Activated T-helper 2 cell treated with anti-CD3 and anti-CD28 coated beads, Interferon-gamma antibody, Interleukin-2, Interleukin-4, amounts not matched to agents 10 μg/mL and 5 μg/mL and 100 μg/mL, durations not matched to agents 14 hours and 24 hours and 36 hours (primary cell): ENCODE measurements at places on chromosomes 11 and 22. TPM values are rescaled to one million over a fixed set of nuclear protein-coding genes. Genes with fewer than 3 reads are reported as not detected.

Gene GTF2H1
- total RNA-seq: 51.4 and 54.3 TPM in 2 replicates

DNA sequence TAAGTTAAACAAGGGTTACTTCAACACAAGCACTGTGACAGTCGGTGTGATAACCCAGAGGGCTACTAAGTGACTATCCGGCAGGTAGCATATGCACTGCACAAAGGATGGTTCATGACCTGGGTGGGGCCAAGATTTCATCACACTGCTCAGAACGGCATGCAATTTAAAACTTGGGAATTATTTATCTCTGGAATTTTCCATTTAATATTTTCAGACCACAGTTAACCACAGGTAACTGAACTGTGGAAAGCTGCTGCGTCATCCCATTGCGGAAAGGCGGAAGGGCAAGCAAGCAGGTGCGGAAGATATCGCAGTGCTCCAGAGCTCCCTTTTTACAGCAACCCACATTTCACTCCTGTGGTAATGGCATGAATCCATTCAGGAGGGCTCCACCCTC, 540.8 kb downstream of the INSC start:
- no peak for DNase-seq
- H3K27ac ChIP-seq: no peak overlapping the region
- H3K36me3 ChIP-seq: no peaks in the 10 kb centered on the region
- peaks cover 19% of the 10 kb centered on the region for H3K27me3 ChIP-seq

Gene SYT7
- total RNA-seq: 0.09 and 0.30 TPM in 2 replicates

DNA sequence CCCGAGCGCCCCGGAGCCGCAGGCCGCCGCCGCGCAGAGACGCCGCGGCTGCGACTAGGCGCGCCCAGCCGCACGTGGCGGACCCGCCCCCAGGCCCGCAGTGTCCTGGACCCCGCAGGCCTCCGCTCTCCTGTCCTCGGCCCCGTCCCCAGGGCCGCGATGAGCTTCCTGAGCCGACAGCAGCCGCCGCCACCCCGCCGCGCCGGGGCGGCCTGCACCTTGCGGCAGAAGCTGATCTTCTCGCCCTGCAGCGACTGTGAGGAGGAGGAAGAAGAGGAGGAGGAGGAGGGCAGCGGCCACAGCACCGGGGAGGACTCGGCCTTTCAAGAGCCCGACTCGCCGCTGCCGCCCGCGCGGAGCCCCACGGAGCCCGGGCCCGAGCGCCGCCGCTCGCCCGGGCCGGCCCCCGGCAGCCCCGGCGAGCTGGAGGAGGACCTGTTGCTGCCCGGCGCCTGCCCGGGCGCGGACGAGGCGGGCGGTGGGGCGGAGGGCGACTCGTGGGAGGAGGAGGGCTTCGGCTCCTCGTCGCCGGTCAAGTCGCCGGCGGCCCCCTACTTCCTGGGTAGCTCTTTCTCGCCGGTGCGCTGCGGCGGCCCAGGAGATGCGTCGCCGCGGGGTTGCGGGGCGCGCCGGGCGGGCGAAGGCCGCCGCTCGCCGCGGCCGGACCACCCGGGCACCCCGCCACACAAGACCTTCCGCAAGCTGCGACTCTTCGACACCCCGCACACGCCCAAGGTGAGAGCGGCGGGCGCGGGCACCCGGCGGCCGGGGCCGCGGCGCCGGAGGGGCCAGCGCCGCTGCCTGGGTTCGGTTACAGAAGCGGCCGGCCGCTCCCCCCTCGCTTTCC, 528 bp downstream of the WEE1 start:
- peak overlapping the region; percentile 89 for H3K27ac ChIP-seq
- peaks cover 41% of the 10 kb centered on the region for H3K36me3 ChIP-seq
- H3K4me3 ChIP-seq: peak overlapping the region; percentile 91
- peaks cover 2% of the 10 kb centered on the region for H3K27me3 ChIP-seq
- peaks cover 36% of the 10 kb centered on the region for H3K4me1 ChIP-seq
- peak; percentile 26 for DNase-seq

Gene CLMP
- 0.05 and 0.11 TPM in 2 replicates for total RNA-seq

Gene C11orf68
- 23.7 and 23.8 TPM in 2 replicates for total RNA-seq

GRCh38 chr11:61699737-61700160, 19.6 kb downstream of the DAGLA start:
- no peak for DNase-seq
- no peaks in the 10 kb centered on the region for H3K27me3 ChIP-seq
- no peaks in the 10 kb centered on the region for H3K36me3 ChIP-seq
- peaks cover 25% of the 10 kb centered on the region for H3K4me1 ChIP-seq
- H3K27ac ChIP-seq: no peak overlapping the region
- H3K4me3 ChIP-seq: no peak overlapping the region

DNA sequence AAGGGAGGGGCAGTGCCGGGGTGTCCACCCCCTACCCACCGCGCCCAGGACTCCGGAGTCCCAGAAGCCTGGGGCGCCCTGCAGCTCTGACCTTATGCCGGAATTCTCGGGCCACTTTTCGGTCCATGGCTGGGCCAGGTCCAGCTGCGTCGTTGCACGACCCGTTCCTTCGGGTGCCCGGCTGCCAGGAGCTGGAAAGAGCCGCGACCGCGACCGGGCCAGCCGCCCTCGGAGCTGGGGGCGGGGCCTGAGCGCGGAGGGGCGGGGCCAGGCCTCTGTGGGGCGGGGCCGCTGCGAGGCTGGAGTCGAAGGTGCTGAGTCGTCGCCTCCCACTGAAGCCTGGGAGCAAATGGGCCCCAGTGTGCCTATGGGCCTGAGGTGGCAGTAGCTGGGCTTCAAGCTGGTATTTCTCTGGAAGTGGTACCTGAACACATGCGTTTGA, at the start of gene USH1C:
Gene USH1C, minus strand, starts transcription at position 236 of the 442 bp plus-strand sequence. Its CDS starts 109 bp downstream, at position 127.
- no peaks in the 10 kb centered on the region for H3K36me3 ChIP-seq
- peak; percentile 10 for DNase-seq
- no peak within 1 kb of the TSS for H3K4me3 ChIP-seq
- H3K4me1 ChIP-seq: peaks cover 4% of the 10 kb centered on the region
- peaks cover 48% of the 10 kb centered on the region for H3K27me3 ChIP-seq
- H3K27ac ChIP-seq: no peak within 1 kb of the TSS

Gene TP53I11
- total RNA-seq: 4.6 and 5.0 TPM in 2 replicates

- DNase-seq: no peak
- H3K36me3 ChIP-seq: peaks cover 46% of the 10 kb centered on the region
- peaks cover 1% of the 10 kb centered on the region for H3K27me3 ChIP-seq
- no peak overlapping the region for H3K27ac ChIP-seq
- no peak overlapping the region for H3K4me3 ChIP-seq
These were observed 3.0 kb upstream of the RIN1 start for GRCh38 chr11:66339162-66339675.

DNA sequence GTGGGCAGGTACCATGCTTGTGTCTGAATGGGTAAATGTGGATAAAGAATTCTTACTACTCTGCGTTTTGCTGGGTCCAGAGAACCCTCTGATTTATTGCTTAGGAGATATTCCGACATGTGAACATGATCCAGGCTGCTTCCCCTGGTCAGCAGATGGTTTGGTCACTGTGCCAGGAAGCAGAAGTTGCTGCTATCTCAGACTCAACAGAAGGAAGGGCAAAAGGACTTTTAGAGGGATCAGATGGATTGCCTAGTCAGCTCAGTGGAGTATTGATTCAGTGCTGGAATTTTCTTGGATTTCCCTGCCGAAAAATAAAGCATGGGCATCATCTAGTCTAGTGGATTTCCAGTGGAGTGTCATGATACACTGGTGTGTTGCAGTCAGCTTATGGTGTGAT, 440.1 kb downstream of the NTM start:
- no peaks in the 10 kb centered on the region for H3K36me3 ChIP-seq
- no peak for DNase-seq
- H3K4me1 ChIP-seq: no peaks in the 10 kb centered on the region
- H3K27me3 ChIP-seq: no peaks in the 10 kb centered on the region
